ENCODE measurements at places on chromosomes 16 and 17. TPM values are rescaled to one million over a fixed set of nuclear protein-coding genes. Genes with fewer than 3 reads are reported as not detected.

The TPSD1 gene
- total RNA-seq = not detected

The CLN3 gene
- 28.5 TPM for total RNA-seq

The KRTAP9-8 gene
- total RNA-seq = not detected

The MFAP4 gene
- total RNA-seq = not detected

The SPATA22 gene
- total RNA-seq = not detected

The KCNH4 gene
- 1.9 TPM for total RNA-seq

The CHST6 gene
- not detected for total RNA-seq

The C16orf54 gene
- total RNA-seq = 21.3 TPM
